ENCODE measurements at places on chromosomes 6 and 20.

DNA sequence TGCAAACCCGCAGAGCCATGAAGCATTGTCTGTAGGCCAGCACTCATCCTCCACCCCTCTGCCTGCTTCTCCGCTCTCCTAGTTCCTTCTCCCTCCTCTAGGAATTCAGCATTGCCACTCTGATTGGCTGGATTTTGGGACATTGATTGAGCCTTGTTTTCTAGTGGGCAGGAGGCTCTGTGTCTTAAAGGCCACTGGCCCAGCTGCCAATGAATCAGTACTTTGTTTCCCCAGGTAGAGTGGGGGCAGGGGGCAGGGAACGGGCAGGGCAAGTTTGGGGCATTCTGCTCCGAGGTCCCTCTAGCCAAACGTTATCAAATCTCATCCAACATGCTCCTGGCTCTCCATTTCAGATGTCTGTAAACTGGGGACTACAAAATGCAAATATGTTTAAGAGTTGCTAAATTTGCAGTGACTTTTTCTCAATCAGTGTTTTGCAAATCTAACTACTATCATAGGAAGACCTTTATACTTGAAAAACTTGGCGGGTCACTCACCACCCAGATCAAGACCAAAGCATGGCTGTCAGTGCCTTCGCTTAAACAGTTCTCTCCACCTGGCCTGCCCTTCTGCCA, 10.4 kb upstream of the BPI start:
- no peak for DNase-seq

DNA sequence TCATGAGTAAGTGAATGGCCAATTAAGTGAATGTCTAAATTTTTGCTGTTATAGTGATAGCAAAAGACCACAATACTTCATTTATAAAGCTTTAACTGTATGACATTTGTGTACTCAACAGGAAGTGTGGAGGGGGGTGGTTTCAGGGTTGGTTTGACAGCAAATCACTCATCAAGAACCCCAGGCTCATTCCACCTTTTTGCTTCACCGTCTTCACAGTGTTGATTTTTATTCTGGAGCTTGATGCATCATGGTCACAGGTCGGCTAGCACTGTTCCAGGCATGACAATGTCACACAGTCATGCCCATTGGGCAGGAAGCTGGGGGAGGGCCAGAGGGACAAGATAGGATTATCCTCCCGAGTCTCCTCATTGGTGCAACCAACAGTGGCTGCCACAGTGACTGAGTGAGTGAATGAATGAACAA, 75.0 kb downstream of the MDGA1 start:
- DNase-seq = no peak

DNA sequence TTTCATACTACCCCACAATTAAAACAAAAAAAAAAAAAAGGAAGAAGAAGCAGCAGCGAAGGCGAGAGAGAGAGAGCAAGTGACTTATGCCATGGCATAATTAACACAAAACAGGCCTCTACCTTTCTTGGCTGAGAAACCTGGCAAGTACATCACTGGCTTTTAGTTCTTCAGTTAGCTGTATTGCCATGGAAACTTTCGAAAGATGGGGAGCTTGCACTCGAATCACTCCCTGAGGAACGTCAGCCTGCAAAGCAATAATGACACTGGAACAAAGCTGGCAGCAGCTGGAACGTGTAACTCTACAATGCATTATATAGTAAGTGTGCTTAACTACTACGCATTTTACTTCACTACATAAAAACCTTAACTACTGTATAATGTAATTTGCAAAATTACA, 126.1 kb downstream of the ARHGAP18 start:
- DNase-seq = no peak

GRCh38 chr6:44921798-44922197, 406.3 kb upstream of the RUNX2 start:
- no peak for DNase-seq

GRCh38 chr20:14445902-14446301, 108.5 kb upstream of the FLRT3 start:
- DNase-seq = no peak

GRCh38 chr6:122297010-122297409, 102.4 kb upstream of the HSF2 start:
- DNase-seq = no peak

- no peak for DNase-seq
These were observed 38.3 kb upstream of the FAM184A start for GRCh38 chr6:119116712-119117281.

GRCh38 chr6:130969791-130970491, 93.1 kb downstream of the EPB41L2 start:
- DNase-seq = no peak

GRCh38 chr6:37182736-37183590, 13.0 kb downstream of the PIM1 start:
- DNase-seq = no peak

- DNase-seq = no peak
These were observed 88.6 kb upstream of the TMEM181 start for GRCh38 chr6:158471339-158471738.

- DNase-seq = peak; percentile 95
These were observed at the start of gene CD40 for GRCh38 chr20:46117704-46118467. Gene CD40 (plus strand): TSS chr20:46118314. CDS start chr20:46118344, 30 bp downstream.

- no peak for DNase-seq
These were observed 124.4 kb upstream of the NUP153 start for GRCh38 chr6:17831135-17831534.

DNA sequence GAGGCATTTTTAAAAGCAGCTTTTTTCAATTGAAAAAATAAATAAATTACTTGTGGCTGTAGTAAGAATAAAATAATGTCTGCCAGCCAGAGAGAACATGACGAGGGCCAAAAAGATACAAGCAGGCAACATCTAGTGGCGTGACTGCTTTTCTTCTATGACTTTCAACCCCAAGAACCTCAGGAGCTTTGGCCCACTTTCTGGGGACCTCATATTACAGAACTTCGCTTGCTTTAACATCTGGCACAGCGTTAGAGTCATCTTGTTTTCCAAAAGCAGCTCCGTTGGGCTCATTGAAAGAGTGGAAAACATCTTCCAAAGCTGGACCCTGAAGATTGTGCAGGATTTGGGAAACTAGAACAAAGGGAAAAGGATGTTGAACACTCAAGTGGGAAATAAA, 67.0 kb downstream of the ARMC2 start:
- DNase-seq = no peak

DNA sequence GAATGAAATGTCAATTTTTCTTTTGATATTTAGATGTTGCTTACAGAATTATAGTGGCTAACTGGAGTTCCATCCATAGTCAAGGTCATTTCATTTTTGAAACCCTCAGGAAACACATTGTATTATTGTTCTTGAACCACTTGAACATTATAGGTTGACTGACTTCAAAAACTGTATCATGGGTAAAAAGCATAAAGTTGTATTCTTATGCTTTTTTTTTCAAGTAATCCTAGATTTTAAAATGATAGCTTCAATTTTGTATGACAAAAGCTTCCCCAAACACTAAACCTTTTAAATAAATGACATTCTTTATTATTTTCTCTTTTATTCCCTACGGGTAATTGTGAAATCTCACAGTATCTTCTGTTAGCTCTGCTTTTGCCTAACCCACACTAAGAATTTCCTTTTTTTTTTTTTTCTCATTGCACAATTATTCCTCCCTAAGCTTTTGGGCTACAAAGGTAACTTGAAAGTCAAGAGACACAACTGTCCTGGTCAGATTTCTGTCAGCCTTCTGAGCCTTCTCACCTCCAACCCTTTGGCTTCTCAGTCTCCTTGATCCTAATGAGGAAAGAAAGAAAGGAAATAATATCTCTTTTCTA, 36.9 kb upstream of the LAMA4 start:
- DNase-seq = no peak

DNA sequence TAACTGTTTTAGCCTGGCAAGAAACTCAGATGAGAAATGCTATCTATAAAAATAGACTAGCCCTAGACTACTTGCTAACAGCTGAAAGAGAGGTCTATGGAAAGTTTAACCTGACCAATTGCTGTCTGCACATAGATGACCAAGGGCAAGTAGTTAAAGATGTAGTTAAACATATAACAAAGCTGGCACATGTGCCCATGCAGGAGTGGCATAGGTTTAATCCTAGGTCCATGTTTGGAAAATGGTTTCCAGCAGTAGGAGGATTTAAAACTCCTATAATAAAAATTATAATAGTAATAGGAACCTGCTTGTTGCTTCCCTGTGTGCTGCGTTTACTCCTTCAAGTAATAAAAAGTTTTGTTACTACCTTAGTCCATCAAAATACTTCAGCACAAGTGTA, 51.2 kb upstream of the ADGRF4 start:
- DNase-seq = no peak

GRCh38 chr20:1402149-1402548, 9.3 kb upstream of the FKBP1A start:
- no peak for DNase-seq

DNA sequence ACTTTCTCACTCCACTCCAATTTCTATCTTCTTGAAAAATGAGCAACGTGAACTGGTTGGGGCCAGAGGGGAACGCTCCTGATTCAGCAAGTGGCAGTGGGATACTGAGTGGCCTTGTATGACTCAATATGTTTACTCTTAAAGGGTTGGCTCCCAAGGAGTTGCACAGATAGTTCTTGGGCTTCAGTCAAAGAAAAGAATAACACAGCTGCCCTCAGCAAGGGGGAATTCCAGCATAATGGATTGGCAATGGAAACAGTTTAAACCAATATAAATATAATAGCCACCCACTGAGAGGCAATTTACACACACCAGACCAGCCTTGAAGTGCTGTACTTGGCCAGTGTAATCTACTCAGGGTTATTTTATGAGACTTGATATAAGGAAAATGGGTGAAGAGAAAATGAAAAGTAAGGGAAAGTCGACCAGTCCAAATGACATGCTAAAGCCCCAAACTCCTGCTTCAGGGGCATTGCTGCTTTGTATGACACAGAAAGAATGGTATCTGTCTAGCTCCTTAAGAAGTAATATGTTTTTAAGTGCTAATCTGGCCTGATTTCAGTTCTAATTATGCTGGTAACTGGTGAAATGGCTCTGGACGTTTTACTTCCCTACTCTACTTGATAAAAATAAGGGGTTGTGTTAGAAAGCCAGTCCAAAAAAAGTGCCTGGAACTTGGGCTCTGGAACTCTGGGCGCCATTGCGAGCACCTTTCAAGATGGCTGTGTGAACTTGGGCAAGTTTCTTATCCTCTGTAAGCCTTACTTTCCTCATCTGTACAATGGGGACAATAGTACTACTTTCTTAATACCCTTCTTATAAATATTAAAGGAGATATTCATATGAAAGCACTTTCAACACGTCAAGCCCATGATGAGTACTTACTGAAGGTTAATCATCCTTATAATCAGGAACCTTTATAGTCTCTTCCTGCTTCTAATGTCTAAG, 712.9 kb upstream of the MAP3K7 start:
- DNase-seq = no peak

- no peak for DNase-seq
These were observed 103.0 kb upstream of the FOXQ1 start for GRCh38 chr6:1208876-1209275.

GRCh38 chr20:37071481-37071911, 24.3 kb downstream of the RBL1 start:
- no peak for DNase-seq

All from Right ventricle myocardium inferior (tissue), 1 donor.